Stimulated activated CD4-positive, alpha-beta T cell treated with anti-CD3 and anti-CD28 coated beads, Interleukin-2, amount 100 ng/mL, for 4 hours (primary cell): ENCODE measurements at places on chromosomes 2 and 18.

- DNase-seq = no peak
Observed at GRCh38 chr2:53941749-53942148, 29.0 kb downstream of the PSME4 start.

- no peak for DNase-seq
Observed at GRCh38 chr2:28658369-28658768, 93.3 kb upstream of the PPP1CB start.

DNA sequence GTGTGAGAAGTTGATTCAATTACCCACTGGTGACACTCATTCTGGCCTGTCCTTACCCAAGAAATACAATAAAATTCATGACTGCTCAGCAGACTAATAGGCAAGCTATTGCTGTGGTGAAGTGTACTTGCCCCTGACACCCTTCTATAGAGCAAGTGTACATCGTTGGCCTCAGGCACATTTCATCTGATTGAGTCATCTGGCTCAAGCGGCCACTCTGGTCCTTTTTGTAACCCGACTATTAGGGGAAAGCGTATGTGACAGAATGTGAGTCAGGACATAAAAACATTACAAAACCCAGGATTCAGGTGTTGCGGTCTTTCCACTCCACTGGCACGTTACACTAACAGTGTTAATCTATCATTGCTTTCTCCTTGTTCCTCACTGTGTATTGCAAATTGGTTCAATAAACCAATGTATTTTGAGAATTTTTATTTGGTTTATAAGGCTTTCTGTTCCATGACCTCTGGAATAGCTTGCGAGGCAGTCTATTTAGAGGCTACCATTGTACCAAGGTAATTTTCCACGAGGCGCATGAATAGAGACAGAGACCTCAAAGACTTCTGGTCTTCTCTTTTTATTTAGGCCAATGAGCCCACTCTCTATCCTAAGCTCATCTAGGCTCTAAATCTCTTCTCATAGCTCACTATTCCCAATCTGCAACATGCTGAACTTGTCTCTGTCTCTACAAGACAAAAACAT, 10.2 kb upstream of the TTC32 start:
- DNase-seq = no peak

- DNase-seq = no peak
Observed at GRCh38 chr18:23378302-23378686, 74.8 kb upstream of the RIOK3 start.
